ENCODE measurements at places on chromosomes 1 and 21. TPM values are rescaled to one million over a fixed set of nuclear protein-coding genes. Genes with fewer than 3 reads are reported as not detected.

CD1B gene
- not detected for total RNA-seq

DNA sequence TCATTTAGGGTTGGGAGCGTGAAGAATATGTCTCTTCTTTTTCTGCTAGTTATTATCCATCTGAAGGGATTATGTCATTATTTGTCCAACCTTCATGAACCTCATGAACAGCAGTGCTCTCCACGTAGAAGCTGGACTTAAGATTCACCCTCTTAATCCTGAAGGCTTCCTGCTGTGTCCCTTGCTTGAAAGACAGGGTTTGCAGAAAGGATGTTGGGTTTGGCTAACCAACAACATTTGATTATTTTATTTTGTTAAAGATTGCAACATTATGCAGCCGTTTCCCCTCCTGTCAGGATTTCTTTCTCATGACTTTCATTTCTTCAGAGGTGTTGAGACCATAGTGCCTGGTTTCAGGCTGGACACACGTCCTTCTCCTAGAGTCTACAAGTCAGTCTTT is 75.2 kb downstream of the NGF start:
- no peak overlapping the region for H3K27ac ChIP-seq
- H3K4me3 ChIP-seq = no peak overlapping the region
- peaks cover 2% of the 10 kb centered on the region for H3K4me1 ChIP-seq
- no peaks in the 10 kb centered on the region for H3K36me3 ChIP-seq
- DNase-seq = peak; percentile 21

GRCh38 chr1:203367057-203367456 is 16.1 kb upstream of the FMOD start:
- no peak for DNase-seq
- H3K27ac ChIP-seq = no peak overlapping the region
- H3K4me3 ChIP-seq = no peak overlapping the region
- peaks cover 21% of the 10 kb centered on the region for H3K4me1 ChIP-seq
- peaks cover 6% of the 10 kb centered on the region for H3K27me3 ChIP-seq

DNA sequence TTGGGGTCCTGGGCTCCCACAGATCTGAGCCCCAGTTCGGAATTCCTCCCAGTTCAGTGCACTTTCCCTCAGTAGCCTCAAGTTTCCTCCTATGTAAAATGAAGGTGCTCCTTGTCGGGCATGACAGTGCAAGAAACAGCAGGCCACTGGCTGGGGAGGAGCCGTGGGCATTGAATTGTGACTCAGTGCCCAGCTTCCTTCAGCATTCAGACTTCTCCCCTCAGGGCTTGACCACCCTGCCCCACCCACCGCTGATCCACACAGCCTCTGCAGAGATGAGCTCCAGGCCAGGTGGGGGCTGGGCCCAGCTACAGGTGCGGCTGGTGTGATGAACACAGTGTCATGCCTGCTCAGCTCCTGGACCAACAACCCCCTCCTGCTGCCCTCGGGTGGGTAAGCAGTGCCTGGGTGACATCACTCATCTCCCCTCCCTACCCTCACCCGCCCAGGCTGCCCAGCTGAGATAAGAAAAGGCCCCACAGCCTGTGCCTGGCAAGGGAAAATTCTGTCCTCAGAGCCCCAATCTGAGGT is 4.9 kb downstream of the MOB3C start:
- H3K27me3 ChIP-seq = no peaks in the 10 kb centered on the region
- H3K27ac ChIP-seq = no peak overlapping the region
- no peak overlapping the region for H3K4me3 ChIP-seq
- peaks cover 29% of the 10 kb centered on the region for H3K36me3 ChIP-seq

DNA sequence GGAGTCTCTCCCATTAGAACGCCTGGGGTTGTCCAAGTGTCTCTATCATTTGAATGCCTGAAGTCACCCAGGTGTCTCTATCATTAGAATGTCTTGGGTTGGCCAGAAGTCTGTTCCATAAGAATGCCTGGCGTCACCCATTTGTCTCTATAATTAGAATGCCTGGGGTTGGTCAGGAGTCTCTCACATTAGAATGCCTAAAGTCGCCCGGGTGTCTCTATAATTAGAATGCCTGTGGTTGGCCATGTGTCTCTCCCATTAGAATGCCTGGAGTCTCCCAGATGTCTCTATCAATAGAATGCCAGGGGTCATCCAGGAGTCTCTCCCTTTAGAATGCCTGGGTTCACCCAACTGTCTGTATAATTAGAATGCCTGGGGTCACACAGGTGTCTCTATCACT is 54.5 kb downstream of the RNF187 start:
- DNase-seq = no peak
- H3K27me3 ChIP-seq = no peaks in the 10 kb centered on the region
- H3K27ac ChIP-seq = no peak overlapping the region
- no peaks in the 10 kb centered on the region for H3K36me3 ChIP-seq
- no peaks in the 10 kb centered on the region for H3K4me1 ChIP-seq
- no peak overlapping the region for H3K4me3 ChIP-seq

- H3K27ac ChIP-seq = peak overlapping the region; percentile 6
- no peaks in the 10 kb centered on the region for H3K27me3 ChIP-seq
- DNase-seq = peak; percentile 47
- no peaks in the 10 kb centered on the region for H3K36me3 ChIP-seq
- H3K4me1 ChIP-seq = peaks cover 2% of the 10 kb centered on the region
- no peak overlapping the region for H3K4me3 ChIP-seq
Measured at GRCh38 chr1:208192995-208193394, 51.2 kb downstream of the PLXNA2 start.

GRCh38 chr1:39310015-39310414 is 105.5 kb downstream of the MACF1 start:
- H3K27ac ChIP-seq = no peak overlapping the region
- DNase-seq = no peak
- H3K4me3 ChIP-seq = no peak overlapping the region
- no peaks in the 10 kb centered on the region for H3K4me1 ChIP-seq

DNA sequence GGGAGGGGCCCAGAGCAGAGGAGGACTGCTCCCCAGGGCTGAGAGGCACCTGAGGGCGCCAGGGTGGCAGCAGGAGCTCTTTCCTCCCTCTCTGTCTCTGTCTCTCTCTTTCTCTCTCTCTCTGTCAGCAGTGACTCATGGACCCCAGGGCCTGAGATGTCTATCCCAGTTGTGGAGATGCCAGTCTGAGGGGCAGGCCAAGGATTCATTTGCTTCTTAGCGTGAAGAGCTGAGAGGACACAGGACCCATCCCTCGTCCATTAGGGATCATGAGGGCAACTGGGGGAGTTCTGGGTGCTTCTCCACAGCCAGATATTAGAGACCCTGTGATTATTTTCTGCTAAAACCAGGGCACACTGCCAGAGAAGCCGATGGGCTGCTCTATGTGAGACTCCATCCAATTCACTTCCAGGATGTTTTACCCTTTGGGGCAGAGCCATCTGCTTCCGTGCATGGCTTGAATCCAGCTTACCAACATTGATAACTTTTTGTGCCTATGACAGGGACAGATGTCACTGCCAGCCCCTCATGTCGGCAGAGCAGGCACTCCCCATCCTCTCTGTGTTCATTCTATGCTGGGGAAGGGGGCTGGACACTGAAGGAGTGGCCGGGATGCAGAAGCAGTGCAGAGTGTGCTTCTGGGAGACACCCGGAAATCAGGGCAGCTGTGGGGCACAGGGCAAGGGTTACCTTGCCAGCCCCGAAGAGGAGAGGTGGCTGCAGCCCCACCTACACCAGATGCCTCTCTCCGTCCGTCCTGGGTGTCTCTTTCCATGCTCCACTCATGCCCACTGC is 4.1 kb upstream of the PCBP3 start:
- no peaks in the 10 kb centered on the region for H3K4me1 ChIP-seq
- H3K27ac ChIP-seq = no peak overlapping the region
- H3K36me3 ChIP-seq = no peaks in the 10 kb centered on the region
- H3K27me3 ChIP-seq = peaks cover 13% of the 10 kb centered on the region
- no peak for DNase-seq
- H3K4me3 ChIP-seq = no peak overlapping the region

UBL4B gene
- not detected for total RNA-seq

DNA sequence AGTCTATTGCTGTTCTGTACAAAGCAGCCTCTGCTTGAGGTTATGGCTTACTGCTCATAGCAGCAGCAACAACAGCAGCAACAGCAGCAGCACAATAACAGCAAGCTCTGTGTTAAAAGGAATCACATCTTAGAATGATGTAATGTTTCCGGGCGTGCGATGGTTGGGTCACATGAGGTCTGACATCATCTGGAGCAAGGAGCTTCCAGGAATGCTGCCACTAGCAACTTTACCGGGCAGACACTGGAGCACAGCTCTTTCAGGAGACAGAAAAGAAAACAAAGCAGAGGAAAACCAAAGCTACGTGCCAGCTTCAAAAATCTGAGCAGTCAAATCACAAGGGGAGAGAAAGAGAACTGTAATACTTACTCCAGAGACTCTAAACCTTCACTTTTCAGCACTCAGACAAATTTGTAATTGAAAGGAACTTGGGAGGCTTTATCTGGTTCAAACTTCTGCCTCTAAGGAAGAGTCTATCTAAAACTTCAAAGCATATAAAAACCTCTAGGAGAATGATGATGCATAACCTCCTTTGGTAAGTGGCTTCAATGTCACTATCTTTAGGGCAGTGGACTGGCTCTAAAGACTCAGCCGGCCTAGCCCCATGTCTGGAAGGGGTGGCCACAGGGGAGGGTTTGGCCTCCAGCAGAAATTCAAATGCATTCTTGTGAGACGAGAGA is 28.3 kb upstream of the RAB3GAP2 start:
- 0 out of 2 replicates have a peak, but pooled peaks cover 1% of the 10 kb centered on the region for H3K4me1 ChIP-seq
- peaks cover 4% of the 10 kb centered on the region for H3K27me3 ChIP-seq
- H3K4me3 ChIP-seq = no peak overlapping the region
- H3K27ac ChIP-seq = peak overlapping the region; percentile 74

DNA sequence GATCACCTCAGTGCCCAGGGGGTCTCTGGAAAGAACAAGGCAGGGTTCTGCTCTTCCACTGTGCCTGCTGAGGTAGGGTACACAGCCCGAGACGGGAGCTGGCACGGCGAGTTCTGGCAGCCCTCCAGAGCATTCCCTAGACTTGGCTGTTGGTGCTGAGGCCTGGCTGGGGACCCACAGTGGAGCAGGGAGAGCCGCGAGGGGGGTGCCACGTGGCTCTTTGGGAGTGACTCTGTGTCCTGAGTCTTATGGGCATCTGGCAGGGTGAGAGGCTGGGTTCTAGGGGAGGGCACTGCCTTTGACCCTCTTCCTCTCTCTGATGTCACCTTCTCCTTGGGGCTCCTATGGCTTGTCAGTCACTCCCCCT is 336.4 kb downstream of the CAMTA1 start:
- DNase-seq = no peak
- H3K36me3 ChIP-seq = no peaks in the 10 kb centered on the region
- H3K27ac ChIP-seq = no peak overlapping the region

- no peak overlapping the region for H3K27ac ChIP-seq
- H3K36me3 ChIP-seq = no peaks in the 10 kb centered on the region
- no peaks in the 10 kb centered on the region for H3K4me1 ChIP-seq
- DNase-seq = no peak
Measured at GRCh38 chr1:189899686-189900425, 577.8 kb downstream of the BRINP3 start.

GRCh38 chr1:212463565-212464285 is 31.0 kb downstream of the NENF start:
- no peaks in the 10 kb centered on the region for H3K36me3 ChIP-seq
- H3K4me1 ChIP-seq = no peaks in the 10 kb centered on the region
- peaks cover 9% of the 10 kb centered on the region for H3K27me3 ChIP-seq
- H3K27ac ChIP-seq = no peak overlapping the region

- H3K4me1 ChIP-seq = no peaks in the 10 kb centered on the region
- no peak overlapping the region for H3K4me3 ChIP-seq
- no peak for DNase-seq
- H3K27ac ChIP-seq = no peak overlapping the region
- no peaks in the 10 kb centered on the region for H3K36me3 ChIP-seq
- no peaks in the 10 kb centered on the region for H3K27me3 ChIP-seq
Measured at GRCh38 chr1:213443415-213443814, 392.4 kb downstream of the RPS6KC1 start.

MIXL1 gene
- total RNA-seq = not detected

DNA sequence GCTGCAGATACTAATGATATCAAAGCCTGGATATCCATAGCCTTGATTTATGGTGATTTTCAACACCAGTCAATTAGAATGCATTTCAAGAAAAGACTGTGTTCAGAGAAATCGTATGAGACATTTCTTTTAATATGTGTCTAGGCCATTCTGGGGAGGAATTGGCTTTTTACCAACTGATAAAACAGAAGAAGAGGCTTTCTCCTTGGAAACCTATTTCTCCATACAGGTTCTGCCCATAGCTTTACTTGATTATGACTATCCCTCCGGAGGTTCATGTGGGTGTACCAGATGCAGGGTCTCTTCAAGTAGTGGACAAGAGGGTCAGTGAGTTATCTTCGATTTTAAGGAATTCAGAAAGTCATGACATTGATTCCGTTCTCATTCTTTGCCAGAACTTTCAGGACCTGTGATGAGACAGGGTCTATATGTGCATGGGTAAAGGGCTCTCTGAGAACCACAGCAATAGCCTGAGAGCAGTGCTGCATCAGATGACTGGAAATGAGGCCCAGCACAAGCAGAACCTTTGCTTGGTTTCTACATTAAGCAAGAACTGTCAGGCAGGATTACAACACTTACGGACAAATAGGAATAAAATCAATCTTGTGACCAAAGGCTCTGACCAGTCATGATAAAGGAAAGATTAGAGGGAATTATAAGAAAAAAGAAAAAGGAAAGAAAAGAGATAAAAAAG is 263.7 kb upstream of the SGIP1 start:
- H3K36me3 ChIP-seq = no peaks in the 10 kb centered on the region
- H3K4me1 ChIP-seq = peaks cover 32% of the 10 kb centered on the region
- peak overlapping the region; percentile 81 for H3K27ac ChIP-seq
- DNase-seq = peak; percentile 71

CLIC4 gene
- total RNA-seq = 392 TPM

RGS1 gene
- not detected for total RNA-seq

- peaks cover 4% of the 10 kb centered on the region for H3K4me1 ChIP-seq
- peaks cover 7% of the 10 kb centered on the region for H3K27me3 ChIP-seq
- DNase-seq = no peak
- H3K27ac ChIP-seq = no peak overlapping the region
Measured at GRCh38 chr1:224767031-224767430, 150.9 kb downstream of the CNIH3 start.

DNA sequence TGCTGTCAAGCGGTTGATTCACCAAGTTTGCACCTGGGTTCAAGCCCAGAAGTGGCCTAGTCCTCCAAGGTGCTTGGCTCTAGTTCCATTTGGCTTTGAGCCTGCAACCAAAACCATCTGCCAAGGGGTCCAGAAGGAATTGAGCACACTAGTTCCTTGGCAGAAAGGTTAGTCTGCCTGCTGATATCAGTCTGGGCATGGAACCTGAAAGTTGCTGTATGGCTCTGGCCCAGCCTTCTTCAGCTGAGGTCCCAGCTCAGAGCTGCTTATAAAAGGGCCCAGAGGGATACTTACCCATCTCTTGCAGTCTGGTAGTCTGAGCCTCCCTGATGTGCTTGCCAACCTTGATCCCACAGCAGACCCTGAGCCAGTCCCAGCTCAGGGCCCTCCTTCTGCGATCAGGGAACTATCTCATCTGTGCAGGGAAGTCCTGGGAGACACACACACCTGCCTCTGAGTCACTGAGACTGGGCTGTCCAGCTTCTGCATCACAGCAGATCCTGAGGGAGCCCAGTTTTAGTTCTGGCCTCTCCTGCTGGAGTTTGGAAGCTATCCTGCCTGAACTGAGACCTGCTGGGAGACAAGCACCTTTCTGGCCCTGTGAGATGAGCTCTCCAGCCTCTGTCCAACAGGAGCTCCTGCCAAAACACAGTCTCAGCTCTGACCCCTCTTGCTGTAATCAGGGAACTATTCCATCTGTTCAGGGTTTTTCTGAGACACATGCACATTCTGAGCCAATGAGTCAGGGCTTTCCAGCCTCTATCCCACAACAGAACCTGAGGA is 75.8 kb downstream of the CTH start:
- H3K27me3 ChIP-seq = no peaks in the 10 kb centered on the region
- no peaks in the 10 kb centered on the region for H3K36me3 ChIP-seq
- H3K27ac ChIP-seq = no peak overlapping the region
- peak; percentile 92 for DNase-seq

FCGR3A gene
- not detected for total RNA-seq
